ENCODE measurements at places on chromosomes 11 and 22. TPM values are rescaled to one million over a fixed set of nuclear protein-coding genes. Genes with fewer than 3 reads are reported as not detected.

TLCD5 gene
- total RNA-seq, result 6.4 TPM

APOBEC3G gene
- total RNA-seq, result 7.4 TPM

ZBED5 gene
- total RNA-seq, result 30.3 TPM

NLRP6 gene
- not detected for total RNA-seq

BIK gene
- not detected for total RNA-seq

SEPTIN3 gene
- not detected for total RNA-seq

ARHGAP8 gene
- 0.41 TPM for total RNA-seq

SNX15 gene
- total RNA-seq, result 11.1 TPM

OR4C12 gene
- total RNA-seq, result not detected
